ENCODE measurements at places on chromosomes 16 and 17.

- DNase-seq, result no peak
Observed at GRCh38 chr17:47621293-47622179, 28.2 kb upstream of the KPNB1 start.

DNA sequence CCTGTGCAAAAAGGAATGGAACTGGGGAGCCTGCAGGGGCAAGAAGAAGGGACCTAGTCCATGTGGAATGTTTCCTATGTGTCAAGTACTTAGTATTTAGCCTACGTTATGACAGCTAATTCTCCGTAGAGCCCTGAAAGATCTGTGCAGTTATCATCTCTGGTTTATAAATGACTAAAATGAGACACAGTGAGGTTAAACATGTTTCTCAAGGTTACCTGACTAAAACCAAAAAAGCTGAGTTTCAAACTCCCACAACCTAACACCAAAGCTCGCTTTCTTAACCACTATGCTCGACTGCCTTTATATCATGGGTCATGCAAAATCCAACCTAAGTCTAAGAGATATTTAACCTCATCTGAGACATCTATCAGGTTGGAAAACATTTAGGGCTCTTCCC is 53.3 kb upstream of the CCL2 start:
- DNase-seq, result no peak

DNA sequence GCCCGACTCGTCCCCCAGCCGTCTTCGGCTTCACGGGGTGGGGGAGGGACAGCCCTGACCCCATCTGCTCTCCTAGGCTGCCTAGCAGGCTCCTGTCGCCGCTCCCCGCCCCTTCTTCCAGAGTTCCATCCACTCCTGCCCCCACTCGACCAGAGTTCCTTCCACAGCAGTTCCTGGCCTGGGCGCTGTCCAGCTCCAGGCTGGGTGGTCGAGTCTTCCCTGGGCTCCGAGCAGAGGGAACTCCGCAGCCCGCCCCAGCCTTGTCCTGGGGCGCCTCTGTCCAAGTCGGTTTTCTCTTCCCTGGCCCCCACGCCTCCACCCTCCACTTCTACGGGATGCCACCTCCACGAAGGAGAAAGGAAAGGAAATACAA is 1.4 kb downstream of the PYY start:
- DNase-seq, result no peak

DNA sequence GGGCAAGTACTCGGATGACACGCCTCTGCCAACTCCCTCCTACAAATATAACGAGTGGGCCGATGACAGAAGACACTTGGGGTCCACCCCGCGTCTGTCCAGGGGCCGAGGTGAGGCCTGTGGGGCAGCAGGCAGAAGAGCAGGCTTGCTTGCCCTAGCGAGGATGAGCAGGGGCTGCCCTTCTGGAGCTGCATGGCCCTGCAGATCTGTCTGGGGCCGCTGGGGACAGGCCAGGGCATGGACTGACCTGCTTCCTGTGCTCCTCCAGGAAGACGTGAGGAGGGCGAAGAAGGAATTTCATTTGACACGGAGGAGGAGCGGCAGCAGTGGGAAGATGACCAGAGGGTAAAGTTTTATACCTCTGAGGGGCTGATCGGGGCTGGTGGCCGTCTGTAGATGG is 5.3 kb downstream of the DHX38 start:
- DNase-seq, result no peak

DNA sequence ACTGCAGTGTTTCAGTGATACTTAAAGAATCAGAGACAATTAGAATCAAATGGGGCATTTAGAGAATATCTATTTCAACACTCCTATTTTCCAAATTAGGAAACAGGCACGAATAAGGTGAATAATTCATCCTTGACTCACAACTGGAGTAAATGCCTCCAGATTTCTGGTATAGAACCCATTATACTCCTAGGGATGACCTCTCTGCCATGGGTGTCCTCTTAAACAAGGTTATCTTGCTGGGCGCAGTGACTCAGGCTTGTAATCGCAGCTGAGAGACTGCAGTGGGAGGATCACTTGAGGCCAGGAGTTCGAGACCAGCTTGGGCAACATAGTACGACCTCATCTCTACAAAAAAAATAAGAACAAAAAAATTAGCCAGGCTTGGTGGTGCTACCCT is 139.8 kb upstream of the ELAC2 start:
- no peak for DNase-seq

- no peak for DNase-seq
Observed at GRCh38 chr17:75535119-75535537, 9.6 kb downstream of the LLGL2 start.

DNA sequence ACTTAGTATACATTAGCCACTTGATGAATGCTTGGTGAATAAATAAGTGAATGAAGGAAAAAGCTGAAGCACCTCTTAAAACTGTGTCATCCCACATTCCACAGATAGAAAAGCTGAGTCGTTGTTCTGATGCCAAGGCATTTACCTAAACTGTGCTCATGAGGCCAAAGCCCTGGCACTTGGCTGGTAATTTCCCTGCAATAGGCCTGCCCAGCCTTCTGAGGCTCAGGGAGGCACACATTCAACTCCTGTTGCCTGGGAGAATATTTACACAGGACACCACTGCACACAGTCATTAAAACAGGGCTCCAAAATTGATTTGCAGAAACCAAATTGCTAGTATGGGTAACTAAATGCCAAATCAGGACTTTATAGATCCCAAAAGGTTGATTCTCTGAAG is 333.0 kb upstream of the C16orf82 start:
- no peak for DNase-seq

DNA sequence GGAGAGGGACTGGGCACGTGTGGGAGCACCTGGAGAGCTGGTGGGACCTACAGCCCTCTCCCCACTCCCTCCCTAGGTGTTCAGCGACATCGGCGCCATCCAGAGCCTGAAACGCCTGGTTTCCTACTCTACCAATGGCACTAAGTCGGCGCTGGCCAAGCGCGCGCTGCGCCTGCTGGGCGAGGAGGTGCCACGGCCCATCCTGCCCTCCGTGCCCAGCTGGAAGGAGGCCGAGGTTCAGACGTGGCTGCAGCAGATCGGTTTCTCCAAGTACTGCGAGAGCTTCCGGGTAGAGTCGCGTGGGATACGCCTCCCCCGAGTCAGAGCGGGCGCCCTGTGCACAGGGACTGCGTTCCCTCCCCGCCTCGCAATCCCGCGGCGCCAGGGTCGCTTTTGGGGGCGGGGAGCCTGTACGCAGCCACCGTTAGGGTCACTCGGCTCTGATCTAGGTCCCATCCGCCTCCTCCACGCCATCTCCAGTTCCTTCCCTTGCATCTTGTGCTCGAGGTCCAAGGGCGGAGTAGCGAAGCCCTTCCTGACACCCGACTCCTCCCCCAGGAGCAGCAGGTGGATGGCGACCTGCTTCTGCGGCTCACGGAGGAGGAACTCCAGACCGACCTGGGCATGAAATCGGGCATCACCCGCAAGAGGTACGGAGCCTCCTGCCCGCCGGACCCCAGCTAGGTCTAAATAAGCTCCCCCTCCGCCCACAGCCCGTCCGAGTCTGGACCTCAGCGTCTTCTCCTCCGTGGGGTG is 13.0 kb downstream of the SARM1 start:
- DNase-seq, result peak; percentile 29

GRCh38 chr16:69483611-69484010 is 59.2 kb downstream of the CYB5B start:
- DNase-seq, result no peak

GRCh38 chr16:5447734-5448133 is 350.1 kb upstream of the EEF2KMT start:
- no peak for DNase-seq

DNA sequence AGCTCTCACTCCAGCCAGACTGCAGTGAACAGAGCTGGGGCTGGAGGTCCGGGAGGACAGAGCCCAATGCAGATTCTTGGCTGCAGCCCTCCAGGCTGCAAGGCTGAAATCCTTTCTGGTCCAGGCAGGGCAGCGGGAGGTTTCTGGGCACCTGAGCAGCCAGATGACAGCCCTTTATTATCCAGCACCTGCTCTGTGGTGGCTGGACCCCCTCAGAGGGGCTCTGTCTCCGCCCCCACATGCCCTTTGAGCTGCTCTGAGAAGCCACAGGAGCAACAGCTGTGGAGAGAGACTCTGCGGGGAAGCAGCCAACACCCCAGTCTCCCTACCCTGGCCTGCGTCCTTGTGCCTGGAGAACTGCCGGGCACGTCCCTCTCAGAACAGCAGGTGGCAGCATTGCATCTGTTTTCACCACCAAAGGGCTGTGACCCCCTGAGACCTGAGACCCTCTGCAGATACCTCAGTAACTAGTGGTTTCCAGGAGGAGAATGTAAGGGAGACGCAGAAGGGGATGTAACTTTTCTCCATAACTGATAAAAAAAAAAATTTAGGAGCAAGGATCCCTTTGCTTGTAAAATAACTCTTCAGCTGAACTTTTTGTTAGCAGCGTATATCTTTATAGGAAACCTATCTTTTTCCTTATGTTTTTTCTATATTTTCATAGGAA is 3.7 kb upstream of the CNP start:
- DNase-seq, result peak; percentile 80
